ENCODE measurements at places on chromosomes 6 and 20.

GRCh38 chr6:139290787-139291311 lies 949 bp downstream of the TXLNB start:
- no peak for DNase-seq

GRCh38 chr6:122548281-122548680 lies 61.9 kb upstream of the PKIB start:
- peak; percentile 56 for DNase-seq

DNA sequence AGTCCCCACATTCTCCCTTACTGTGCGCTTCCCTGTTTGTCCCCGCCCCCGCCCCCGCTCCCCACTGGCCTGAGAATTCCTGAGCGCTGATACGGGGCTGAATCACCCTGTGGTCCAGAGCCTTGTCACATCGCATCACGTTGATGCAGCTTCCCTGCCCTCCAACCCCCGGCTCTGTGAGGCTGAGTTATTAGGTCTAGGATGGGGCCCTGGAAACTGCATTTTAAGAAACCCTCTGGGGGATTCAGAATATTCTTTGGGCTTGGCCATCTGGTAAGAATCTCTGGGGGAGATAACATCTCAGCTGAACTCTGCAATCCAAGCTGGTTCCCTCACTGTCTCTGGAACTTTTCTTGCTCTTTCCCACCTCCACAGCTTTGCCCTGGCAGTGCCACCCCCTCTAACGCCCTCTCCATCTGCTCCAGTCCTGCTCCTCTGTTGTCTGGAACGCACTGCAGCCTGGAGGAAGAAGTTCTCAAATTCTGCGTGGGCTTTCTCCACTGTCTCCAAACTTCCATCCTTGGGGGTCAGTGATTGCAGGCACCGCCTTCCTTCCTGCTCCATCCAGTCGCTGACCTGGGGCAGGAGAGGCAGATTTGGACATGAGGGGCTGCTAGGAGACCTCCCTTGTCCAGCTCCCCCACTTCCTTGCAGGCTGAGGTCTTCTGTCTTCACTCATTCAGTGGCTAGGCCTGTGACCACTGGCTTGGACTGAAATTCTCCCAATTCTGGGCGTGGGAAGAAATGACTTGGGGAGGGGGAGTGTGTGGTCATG lies 42.6 kb downstream of the KIAA1755 start:
- no peak for DNase-seq

DNA sequence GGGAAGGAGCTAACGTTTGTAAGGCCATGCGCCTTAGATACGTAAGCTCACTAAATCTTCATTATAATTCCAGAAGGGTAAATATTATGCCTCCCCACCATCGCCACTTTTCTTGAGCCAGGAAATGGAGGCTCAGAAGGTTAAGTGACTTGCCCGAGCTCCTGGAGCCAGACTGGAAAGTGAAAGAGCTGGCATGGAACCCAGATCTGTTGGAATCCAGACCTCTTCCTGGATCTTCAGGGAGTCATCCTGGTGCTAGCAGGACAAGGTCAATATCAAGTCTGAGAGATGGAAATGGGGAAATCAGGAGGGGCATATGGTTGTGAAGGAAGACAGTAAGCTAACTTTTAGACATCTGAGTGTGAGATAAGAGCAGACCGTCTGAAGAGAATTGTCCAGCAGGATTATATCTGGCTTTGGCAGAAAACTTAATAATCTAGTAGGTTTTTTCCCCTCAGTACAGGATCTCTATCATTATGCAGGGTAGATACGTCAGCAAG lies 6.2 kb downstream of the TMEM200A start:
- no peak for DNase-seq

GRCh38 chr20:51481341-51481914 lies 61.1 kb downstream of the NFATC2 start:
- DNase-seq, result no peak

DNA sequence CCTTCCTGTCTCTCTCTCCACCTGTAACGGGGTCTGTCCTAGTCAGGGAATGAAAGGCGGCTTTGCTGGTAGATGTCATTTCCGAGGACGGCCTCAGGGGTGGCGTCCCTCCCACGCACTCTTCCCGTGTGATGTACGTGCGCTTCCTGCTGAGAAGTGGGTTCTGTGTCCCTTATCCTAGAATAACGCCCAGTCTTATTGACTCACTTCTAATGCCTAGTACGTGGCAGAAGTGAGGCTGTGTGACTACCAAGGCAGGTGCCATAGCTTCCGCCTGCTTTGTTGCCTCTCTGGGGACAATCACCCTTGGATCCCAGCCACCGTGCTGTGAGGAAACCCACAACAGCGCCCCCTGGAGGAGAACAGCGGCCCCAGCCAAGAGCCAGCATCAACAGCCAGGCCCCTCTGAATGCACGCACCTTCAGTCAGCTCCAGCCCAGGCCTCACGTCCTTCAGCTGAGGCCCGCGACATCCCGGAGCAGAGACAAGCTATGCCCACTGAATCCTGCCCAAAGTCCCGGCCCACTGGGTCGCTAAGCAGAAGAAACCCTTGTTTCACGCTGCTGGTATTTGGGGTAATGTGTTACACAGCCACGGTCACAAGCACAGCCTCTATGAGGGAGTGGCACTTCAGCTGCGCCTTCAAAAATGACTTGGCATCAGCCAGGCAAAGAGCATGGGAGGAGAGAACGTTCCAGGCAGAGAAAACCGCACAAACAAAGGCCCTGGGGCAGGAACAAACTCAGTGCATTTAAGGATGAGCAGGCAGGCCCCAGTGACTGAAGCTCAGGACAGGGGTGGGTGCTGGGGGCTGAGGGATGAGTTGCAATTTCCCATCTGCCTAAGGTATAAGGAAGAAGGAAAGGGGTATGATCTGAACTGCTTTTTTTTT lies 224.2 kb downstream of the NFATC2 start:
- peak; percentile 58 for DNase-seq

- no peak for DNase-seq
Measured at GRCh38 chr6:127453845-127454619, 5.2 kb downstream of the KIAA0408 start.

DNA sequence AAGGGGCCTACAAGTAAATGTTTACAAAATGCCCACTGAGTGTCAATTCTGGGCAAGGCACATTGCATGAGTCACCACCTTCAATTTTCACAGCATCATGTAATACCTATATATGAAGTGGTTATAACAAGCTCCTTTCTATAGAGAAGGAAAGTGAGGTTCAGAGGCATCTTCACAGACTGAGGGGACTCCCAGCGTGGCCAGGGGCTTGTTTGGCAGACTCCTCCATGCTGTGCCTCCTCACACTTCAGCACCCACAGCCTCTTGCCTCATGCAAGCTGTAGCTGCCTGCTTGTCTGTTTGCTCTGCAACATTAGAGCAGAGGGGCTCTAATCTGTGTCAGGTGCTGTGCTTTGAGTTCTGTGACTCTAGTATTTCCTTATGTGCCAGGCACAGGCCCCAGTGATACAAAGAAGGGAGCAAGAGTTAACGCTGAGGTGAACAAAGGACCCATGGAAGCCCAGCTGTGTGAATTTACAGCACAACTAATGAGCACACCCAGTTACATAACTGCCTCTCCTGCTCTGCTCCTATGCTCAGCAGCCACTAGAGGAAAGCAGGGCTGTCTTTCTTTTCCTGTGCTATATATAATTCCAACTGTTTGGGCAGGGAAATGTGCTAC lies 72.3 kb downstream of the ZHX3 start:
- no peak for DNase-seq

DNA sequence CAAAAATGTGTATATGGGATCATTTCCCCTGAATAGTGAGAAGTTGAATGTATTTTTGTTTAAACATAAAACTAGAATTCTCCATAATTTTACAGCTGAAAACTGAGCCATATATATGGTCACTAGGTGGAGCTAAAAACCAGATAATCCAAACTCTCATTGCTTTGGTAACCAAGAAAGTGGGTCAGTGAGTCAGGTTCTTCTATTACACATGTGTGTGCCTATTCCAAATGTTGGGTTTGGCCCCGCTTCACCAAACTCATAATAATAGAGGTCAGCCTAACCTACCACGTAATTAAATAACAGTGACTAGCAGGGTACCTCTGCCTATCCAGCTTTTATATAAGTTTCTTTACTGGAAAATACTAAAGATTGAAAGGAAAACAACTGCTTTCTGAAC lies 19.3 kb upstream of the RNGTT start:
- DNase-seq, result peak; percentile 68

- DNase-seq, result no peak
Measured at GRCh38 chr6:106177786-106178185, 91.7 kb downstream of the PRDM1 start.

DNA sequence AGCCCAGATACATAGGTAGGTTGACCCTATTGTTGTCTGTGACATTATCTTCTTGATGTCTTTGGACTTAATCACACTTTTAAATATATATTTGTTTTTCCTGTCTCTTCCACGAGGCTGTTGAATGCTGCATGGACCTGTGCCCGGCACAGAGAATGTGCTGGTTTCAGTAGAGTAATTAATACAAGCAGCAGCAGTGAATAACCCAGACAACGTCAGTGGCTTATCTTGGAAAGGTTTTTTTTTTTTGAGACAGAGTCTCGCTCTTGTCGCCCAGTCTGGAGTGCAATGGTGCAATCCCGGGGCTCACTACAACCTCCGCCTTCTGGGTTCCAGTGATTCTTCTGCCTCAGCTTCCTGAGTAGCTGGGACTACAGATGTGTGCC lies 108.2 kb downstream of the CDH26 start:
- DNase-seq, result no peak

GRCh38 chr6:42724825-42725224 lies 2.4 kb upstream of the PRPH2 start:
- no peak for DNase-seq

- peak; percentile 87 for DNase-seq
Measured at GRCh38 chr6:113690281-113691259, 166.6 kb upstream of the MARCKS start.

DNA sequence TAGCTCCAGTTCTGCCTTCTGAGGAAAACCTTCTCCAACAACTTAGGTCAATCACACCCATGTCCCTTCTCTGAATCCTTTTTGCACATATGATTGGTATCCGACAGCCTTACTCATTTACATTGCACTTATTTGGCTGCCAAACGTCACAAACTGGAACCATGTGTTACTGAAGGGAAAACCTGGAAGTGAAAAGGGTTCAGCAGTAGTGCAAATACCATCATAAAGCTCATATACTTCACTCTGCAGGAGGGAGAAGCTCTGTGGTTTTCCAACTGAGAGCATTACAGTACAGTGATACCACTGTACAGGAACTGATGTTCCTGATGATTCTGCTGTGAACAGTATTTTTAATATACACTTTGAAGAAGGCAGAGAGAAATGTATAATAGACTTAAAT lies 87.8 kb downstream of the SLC16A10 start:
- no peak for DNase-seq

DNA sequence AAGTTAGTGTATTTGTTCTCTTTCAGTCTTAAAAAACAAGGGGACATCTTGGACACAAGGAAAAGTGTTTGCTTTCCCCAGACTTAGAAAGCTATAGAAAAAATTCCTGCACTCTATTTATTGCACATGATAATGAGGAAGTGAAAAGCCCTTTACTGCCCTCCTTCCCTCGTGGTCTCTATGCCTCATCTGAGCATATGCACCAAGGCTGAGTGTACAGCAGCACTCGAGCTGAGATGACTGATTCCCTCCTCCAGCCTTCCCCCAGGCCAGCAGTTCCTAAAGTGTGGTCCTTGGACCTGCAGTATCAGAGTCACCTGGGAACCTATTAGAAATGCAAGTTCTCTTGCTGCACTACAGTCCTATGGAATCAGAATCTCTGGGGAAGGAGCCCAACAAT lies 14.3 kb upstream of the LAMP5 start:
- no peak for DNase-seq

DNA sequence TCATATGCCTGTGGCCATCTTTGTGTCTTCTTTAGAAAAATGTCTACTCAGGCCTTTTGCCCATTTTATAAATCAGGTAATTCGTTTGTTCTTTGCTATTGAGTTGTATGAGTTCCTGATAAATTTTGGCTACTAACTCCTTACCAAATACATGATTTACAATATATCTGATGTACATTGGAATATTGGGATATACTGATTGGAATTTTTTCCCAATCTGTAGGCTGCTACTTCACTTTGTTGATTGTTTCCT lies 39.2 kb downstream of the BACH2 start:
- DNase-seq, result no peak

DNA sequence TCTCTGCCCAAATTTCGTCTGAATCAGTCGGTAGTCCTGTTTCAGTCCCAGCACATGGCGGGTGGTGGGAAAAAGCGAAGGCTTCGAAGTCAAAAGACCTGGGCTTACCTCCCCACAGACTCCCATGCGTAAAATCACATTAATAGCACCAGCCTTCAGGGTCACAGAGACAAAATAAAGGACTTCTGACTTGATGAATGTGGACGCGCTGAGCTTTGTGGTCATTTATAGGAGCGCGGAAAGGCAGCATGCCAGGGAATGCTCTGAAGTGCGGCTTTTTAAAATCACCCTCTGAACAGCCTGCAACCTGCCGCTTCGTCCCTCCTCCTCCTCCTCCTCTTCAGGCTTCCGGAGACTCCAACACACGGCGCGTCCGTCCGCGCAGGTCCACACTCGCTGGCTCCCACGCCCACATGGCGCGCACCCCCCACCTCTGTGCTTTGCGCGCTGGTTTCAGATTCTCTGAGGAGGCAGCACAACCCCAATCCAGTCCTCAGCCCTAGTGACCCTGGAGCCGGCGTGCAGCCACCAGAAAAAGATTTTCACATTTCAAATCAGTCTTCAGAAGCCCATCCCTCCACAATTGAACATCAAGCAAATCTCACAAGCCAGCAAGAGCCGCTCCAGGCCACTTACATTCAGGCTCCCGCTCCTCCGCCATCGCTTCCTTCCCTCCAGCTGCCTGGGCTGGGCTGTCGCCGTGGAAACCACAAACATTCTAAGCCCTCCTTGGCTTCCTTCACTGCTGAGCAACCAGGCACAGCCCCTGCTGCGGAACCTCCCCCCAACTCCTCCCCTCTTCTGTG lies at the start of gene C6orf118:
TSS of gene C6orf118 (minus strand) at position 680 of the 806 bp plus-strand sequence. CDS start at position 661, 19 bp downstream.
- DNase-seq, result peak; percentile 85

GRCh38 chr6:89387516-89388201 lies 24.4 kb downstream of the RRAGD start:
- no peak for DNase-seq

DNA sequence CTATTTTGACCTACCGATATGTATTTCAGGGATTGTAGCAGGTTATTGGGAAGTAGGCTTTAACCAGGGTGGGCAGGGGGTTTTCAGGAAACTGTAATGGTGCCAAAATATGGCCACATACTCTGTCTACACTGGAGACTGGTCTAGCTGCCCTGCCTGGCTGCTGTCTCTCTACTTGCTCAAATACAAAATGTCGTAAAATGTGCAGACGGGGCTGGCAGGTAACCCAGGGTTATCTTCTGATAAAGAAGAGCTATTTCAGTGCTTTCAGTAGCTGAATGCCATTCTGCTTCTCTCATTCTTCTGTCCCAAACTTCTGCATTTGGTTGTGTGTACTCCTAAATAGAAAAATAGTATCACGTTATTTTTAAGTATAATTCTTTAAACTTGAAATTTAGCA lies 616.2 kb downstream of the EPM2A start:
- no peak for DNase-seq

- DNase-seq, result no peak
Measured at GRCh38 chr20:33773412-33774089, 37.6 kb upstream of the CHMP4B start.

All from NCI-H2029 (cell line).